AG10803 (cell line): ENCODE measurements at places on chromosomes 5 and 9.

DNA sequence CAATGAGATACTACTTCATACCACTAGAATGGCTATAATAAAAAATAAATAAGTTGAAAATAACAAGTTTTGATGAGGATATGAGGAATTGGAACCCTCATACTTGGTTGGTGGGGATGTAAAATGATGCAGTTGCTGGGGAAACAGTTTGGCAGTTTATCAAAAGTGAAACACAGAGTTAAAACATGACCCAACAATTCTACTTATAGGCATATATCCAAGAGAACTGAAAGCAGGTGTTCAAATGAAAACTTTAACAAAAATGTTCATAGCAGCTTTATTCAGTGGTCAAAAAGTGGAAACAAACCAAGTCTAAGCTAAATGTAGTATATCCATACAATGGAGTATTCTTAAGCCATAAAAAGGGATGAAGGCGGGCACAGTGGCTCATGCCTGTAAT lies 13.1 kb upstream of the LHFPL2 start:
- DNase-seq = no peak

GRCh38 chr5:154205441-154206117 lies 15.0 kb downstream of the GALNT10 start:
- DNase-seq = no peak

DNA sequence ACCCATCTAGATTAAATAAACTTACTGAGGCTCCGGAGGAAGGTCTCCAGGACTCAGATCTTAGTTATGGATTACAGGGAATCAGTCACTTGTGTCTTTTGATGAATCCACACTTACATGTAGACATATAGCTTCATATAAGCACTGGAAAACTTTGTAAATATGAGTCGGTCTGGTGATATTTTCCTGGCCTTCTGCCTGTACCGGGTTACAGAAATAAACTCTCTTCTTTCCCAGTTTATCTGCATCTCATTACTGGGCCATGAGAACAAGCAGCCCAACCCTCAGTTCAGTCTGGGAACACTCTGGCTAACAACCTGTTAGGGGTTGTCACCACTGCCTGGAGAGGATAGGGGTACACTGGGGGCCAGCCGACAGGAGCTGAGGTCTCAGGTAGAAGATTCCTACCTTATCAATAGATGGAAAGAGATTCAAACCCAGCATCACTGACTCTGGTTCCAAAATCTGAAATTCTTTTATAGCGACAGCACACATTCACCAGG lies 59.1 kb downstream of the THBS4 start:
- no peak for DNase-seq

DNA sequence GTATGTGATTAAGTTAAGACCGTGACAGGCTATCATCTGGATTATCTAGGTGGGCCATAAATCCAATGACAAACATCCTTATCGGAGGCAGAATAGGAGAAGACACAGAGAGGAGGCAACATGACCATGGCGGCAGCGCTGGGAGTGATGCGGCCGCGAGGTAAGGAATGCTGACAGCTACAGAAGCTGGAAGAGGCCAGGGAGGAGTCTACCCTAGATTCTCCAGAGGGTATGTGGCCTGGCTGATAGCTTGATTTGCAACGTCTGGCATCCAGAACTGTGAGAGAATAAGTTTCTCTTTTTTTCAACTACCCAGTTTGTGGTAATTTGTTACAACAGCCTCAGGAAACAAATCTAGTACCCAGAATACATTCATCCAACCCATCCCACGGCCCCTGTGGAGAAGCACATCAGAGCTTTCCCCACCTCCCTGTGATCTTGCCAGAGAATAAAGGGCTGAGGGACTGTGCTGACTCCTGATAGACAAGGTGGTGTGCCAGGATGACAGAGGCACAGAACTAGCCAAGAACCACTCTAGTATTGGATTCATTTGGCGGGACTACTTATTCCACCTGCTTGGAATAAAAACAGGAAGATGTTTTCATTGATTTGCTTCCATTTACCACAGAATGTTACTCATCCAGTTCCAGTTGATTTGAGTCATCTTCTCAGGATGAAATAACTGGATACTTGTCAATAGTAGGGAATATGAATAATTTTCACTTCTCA lies 187.4 kb downstream of the MAN2A1 start:
- DNase-seq = peak; percentile 59

DNA sequence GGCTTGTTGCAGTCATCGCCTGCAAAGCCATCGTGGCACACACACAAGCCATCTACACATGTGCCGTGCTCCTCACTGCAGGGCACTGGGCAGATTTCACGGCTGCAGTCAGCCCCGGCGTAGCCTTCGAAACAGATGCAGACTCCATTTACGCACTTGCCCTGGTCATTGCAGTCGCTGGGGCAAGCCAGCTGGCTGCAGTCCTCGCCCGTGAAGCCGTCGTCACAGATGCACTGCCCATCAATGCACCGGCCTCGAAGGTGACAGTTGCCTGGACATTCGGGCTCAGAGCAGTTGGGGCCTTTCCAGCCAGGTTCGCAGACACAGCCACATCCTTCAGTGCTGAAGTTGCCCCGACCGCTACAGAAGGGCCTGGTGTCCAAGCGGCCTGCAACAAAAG lies 31.1 kb downstream of the TNC start:
- no peak for DNase-seq

DNA sequence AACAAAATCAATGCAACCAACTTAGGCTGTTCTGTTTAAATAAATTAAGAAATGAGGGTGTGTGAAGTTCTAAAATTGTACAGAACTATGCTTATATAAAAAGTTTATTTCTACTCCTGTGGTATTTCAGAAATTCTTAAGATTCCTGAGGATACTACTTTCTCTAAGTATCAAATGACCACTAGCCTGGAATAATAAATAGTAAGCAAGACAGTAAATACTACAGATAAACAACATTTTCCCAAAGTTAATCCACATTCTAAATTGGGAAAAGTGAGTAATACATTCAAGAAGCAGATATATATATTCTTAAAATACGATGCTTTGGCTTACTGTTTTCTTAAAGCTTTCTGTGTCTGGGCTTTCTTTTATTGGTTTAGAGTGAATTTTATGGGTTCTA lies 29.5 kb downstream of the CCNH start:
- peak; percentile 40 for DNase-seq

- peak; percentile 20 for DNase-seq
These were observed 554 bp downstream of the RPS23 start for GRCh38 chr5:82277613-82277986.

DNA sequence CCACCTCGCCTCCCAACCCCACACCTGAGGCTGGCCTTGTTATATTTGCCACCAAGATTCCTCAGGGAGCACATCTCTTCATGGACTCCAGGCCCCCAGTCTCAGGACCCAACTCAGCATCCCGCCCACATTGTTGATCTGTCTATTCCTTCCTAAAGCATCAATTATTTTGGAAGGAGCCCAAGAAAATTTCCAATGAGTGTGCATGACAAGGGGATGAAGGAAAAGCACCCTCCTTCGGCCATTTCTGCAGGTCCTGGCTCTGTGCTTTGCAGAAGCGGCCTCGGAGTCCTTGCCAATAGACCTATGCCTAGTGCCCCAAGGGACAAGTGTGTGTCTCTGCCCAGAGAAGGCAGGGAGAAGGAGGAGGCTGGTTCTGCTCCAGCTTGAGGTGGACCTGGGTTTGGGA lies 273.2 kb downstream of the GADD45G start:
- no peak for DNase-seq

GRCh38 chr5:147830035-147830434 lies 1.4 kb downstream of the SPINK1 start:
- DNase-seq = no peak

GRCh38 chr5:124045412-124045811 lies 533.4 kb downstream of the CSNK1G3 start:
- DNase-seq = no peak

GRCh38 chr5:149794487-149794971 lies 64.4 kb downstream of the PPARGC1B start:
- no peak for DNase-seq

- DNase-seq = no peak
These were observed 634.0 kb downstream of the IRX1 start for GRCh38 chr5:4229414-4230292.

DNA sequence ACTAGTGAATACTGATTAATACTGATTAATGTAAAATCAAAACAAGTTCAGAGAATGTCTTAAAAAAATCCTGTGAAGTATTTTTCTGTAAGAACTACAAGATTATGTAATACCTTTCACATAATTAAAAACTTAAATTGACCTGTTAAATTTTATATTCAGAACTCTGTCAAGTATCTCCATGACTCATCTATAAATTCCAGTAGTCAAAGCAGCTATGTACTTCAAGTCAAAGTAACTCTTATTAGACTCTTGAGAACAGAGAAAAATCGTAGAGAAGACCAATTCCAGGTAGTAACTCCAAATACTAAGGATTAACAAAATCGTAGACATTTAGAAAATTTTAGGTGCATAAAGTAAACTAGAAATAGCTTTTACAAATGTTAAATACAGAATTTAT lies 77.1 kb downstream of the HOMER1 start:
- DNase-seq = peak; percentile 35

GRCh38 chr5:81969912-81970311 lies 1.9 kb upstream of the ATG10 start:
- no peak for DNase-seq

- DNase-seq = no peak
These were observed 52.9 kb upstream of the EXOC3 start for GRCh38 chr5:389891-390622.

GRCh38 chr5:9176641-9177040 lies 369.2 kb downstream of the SEMA5A start:
- DNase-seq = peak; percentile 58

- no peak for DNase-seq
These were observed 769 bp upstream of the LYRM7 start for GRCh38 chr5:131169810-131170539.

DNA sequence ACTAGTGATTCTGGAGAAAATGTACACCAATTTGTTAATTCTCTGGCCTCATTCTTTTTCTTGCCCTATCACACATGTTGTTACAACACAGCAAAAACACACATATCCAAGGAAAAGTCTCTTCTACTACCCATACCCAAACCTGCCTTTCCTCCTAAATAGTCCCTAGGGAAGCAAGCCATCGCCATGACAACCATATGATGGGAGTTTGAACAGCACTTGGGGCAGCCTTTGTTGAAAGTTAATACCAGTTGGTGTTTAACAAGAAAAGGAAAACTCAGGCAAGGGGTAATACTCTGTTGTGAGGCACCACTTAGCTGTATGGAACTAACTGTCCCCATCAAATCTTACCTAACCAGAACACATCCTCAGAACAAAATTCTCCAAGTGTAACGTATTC lies 1.7 kb downstream of the TRPM3 start:
- DNase-seq = no peak

DNA sequence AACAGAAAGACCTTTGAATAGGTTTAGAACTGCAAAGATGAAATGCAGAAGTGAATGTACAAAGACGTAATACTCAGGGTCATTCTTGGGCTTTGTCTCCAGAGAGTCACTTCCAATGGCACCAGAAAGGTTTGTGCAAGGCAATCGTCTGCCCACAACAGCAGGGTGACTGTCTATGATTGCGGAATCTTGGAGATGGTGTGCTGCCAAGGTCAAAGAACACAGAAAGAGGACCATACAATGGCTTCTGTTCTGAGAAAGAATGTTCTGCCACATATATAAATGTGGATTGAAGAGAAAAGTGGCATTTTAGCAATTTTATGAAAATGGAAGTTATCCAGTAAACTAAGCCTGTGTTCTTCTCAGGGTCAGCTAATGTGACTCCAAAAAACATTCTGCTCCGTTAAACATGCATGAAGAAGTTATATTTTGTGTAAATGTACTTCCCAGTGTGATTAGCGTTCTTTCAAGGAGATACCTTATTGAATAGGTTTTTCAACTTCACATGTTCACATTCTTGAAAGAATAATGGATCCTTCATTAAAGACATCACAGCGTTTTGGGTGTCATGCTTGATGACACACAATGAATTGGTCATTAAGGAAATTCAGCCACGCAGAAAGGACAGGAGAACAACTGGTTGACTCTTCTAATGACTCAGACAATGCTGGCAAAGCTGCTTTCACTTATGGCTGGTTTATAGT lies 73.4 kb upstream of the CDH6 start:
- no peak for DNase-seq

GRCh38 chr9:2502760-2503159 lies 118.8 kb upstream of the VLDLR start:
- peak; percentile 61 for DNase-seq

DNA sequence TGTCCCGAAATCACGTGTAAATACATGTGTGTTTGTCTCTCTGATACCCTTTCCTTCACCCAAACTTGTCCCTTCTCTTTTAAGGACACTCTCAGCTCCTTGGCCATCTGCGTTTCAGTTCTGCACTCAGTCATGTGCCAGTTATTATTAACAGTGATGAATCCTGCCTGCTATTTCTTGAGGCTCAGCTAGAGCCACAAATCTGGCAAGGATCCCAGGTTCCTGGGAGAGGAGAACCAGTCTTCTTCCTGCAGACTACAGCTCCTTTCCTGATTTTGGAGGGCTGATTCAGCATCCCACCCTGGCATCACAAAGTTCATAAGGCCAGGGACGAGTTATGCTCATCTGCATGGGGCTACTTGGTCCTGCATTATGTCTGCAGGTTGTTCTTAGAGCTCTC lies 5.6 kb downstream of the MAMDC2 start:
- peak; percentile 65 for DNase-seq

DNA sequence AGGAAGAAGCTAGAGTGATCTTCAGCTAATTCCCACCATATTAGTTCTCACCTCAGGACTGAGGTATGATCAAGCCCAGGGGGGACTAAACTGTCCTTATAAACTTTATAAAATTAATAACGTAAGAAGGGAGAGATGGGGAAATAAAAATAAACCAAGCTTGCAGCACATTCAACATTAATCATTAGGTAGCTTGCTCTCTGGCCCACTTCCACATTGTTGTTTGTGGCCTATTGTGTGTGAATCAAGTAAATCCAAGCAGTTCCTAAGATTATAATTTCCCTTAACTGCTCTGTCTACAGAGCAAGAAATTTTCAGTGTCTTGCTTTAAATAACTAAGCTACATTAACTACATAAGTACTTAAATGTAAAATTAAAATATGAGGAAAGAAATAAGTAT lies 131.3 kb upstream of the ABCA1 start:
- peak; percentile 55 for DNase-seq

- no peak for DNase-seq
These were observed 28.6 kb downstream of the LAMC3 start for GRCh38 chr9:131037335-131038255.

- no peak for DNase-seq
These were observed 3.0 kb downstream of the RLN2 start for GRCh38 chr9:5301544-5301943.

DNA sequence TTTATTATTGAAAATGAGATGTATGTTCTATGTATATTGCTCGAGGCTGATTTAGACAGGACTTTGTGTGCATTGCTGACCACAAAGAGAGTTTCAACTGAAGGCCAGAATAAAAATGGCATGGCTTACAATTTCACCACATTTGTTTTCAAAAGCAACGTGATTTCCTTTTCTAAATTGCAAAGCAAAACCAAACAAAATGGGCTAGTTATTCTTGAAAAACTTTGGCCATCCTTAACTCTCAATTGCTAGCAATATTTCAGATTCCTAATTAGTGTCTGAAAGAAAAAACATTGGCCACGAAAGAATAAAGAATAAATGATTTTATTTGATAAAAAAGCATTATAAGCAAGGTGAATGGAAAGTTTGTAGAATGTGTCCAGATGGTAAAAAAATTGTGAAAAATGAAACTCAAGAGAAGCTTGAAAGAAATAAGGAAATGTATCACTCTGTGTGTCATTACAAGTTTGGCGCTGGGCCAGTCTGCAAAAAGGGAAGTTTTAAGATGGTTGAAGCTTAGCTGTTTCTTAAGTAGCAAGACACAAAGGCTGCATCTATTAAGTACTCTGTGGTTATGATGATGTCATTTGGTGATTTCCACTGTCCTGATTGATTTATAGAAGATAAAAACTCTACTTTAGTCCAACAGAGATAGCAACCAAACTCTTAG lies 89.2 kb upstream of the PRLR start:
- peak; percentile 9 for DNase-seq

- no peak for DNase-seq
These were observed 123.1 kb downstream of the PAPPA start for GRCh38 chr9:116276651-116277121.
